ENCODE measurements at places on chromosomes 6 and 20.

- DNase-seq: no peak
Measured at GRCh38 chr6:117397536-117398227, 28.1 kb downstream of the ROS1 start.

DNA sequence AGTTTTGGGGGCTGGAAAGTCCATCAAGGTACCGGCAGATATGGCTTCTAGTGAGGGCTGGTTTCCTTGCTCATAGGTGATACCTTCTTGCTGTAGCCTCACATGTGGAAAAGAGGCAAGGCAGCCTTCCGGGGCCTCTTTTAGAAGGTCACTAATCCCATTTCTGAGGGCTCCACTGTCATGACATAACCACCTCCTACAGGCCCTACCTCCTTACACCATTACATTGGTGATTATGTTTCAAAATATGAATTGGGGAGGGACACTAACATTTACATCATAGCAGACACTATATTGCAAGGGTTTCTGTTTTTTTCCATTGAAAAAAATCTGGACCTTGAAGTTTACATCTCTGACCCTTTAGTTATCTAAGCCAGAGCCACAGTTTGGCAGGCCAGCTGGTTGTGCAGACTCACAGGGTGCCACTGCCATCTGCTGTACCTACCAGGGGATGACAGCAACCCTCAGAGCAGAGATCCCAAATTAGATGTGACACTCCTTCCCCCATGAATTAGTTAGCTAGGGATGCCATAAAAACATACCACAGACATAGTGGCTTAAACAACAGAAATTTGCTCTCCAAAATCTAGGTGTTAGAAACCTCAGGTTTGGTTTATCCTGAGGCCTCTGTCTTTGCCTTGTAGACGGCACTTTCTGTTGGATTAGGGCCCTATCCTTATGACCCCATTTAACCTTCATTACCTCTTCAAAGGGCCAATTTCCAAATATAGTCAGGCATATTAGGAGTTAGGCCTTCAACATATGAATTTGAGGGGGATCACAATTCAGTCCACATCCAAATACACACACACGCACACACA is 166.4 kb upstream of the RNF217 start:
- DNase-seq: no peak

DNA sequence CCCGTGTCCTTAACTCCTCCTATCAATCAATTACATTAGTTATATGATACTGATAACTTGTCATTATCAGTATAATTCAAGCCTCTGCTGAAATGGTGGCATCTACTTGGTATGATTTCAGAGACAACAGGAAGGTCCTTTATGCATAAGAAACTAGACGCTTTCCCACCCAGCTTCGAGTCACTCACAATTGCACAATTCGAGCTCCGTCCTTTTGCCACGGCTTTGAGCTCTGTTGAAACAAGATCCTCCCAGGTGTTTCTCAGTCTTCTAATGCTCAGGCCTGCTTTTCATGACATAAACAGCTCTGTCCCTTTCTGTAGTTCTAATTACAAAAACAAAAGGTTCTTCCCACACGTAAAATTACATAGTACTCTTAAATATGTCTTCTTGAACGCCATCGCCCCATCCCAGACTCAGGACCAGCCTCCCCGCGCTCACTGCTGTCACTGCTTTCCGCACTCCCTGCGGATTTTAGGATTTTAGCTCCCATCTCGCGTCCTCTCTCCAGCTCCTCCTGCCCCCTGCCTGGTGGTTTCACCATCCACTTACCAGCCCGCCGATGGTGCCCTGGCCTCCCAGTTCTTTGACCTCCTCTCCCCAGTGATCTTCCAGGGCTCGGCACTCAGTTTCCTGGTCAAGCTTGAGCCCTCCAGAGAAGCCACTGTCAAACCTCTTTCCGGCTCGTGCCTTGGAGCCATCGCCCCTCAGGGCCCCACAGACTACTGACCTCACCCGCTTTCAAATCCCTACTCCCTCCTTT is 23.2 kb upstream of the PNPLA1 start:
- DNase-seq: no peak

GRCh38 chr20:46883892-46884291 is 10.8 kb upstream of the EYA2 start:
- DNase-seq: no peak

- DNase-seq: no peak
Measured at GRCh38 chr6:121520337-121521163, 85.1 kb downstream of the GJA1 start.

- no peak for DNase-seq
Measured at GRCh38 chr6:146253691-146254090, 224.8 kb downstream of the GRM1 start.

- no peak for DNase-seq
Measured at GRCh38 chr6:39156801-39157200, 41.8 kb upstream of the SAYSD1 start.

- DNase-seq: no peak
Measured at GRCh38 chr6:105045526-105045925, 88.6 kb downstream of the LIN28B start.

GRCh38 chr6:112984899-112985298 is 637.8 kb downstream of the RFPL4B start:
- no peak for DNase-seq

DNA sequence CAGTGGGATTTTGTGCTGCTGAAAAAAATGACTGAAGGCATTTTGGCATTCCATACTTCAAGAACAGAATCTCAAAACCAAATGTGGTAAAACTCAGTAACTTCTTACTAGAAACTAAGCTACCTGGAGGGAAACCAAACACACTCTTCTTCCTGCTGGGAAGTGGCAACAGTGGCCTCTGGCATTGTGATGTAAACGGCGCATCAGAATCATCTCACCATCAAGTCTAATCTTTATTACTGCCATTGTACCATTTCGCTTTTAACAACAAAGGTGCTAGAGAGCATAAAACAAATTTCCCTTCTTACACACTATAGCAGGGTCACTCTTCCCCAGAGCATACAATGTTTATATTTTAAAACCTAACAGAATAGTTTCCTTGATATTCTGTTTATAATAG is 101.6 kb upstream of the CEP162 start:
- DNase-seq: no peak

GRCh38 chr6:43093436-43094289 is 17.5 kb downstream of the PTK7 start:
- no peak for DNase-seq

GRCh38 chr20:47814632-47815415 is 29.5 kb upstream of the SULF2 start:
- DNase-seq: no peak

- DNase-seq: no peak
Measured at GRCh38 chr6:141401851-141402250, 730.9 kb upstream of the GJE1 start.

- DNase-seq: no peak
Measured at GRCh38 chr6:119506631-119507174, 157.1 kb upstream of the MAN1A1 start.

DNA sequence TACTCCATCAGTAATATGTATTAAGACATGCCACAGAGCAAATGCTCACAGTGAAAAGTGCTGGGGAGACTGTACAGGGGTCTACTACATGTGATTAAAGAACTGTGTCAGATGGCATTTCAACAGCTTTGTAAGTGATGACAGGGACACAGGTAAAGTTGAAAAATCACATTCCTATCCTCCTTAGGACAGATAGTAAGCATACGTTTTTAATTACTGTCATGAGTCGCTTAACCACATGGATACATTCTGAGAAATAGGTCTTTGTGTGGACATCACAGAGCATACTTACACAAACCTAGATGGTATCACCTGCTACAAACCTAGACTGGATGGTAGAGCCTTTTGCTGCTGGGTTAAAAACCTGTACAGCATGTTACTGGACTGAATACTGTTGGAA is 645.8 kb upstream of the AGPAT4 start:
- no peak for DNase-seq

- DNase-seq: no peak
Measured at GRCh38 chr6:165674155-165675029, 11.4 kb upstream of the PDE10A start.

DNA sequence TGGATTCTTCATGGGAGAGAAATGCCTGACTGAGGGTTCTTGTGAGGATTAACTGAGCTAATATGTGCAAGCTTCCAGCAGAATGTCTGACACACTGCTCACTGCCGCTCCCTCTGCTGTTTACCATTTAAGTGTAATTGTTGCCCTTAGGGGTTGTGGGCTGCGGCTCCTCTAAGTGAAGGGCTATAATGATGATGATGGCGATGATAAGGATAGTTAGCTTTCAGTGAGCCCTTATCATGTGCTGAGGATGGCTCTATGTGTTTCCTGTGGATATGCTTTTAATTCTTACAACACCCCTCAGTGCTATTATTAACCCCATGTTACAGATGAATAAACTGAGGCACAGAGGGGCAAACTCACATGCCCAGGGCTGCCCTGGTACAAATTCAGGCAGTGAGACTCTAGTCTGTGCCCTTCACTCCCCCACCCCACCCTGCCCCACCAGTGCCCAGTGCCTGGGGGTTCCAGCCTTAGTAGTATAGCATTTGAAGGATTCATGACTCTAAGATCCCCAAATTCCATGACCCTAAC is 33.4 kb downstream of the TGM2 start:
- no peak for DNase-seq

- DNase-seq: no peak
Measured at GRCh38 chr20:32967961-32968457, 36.2 kb downstream of the SUN5 start.

GRCh38 chr6:101509536-101509935 is 116.0 kb downstream of the GRIK2 start:
- no peak for DNase-seq

DNA sequence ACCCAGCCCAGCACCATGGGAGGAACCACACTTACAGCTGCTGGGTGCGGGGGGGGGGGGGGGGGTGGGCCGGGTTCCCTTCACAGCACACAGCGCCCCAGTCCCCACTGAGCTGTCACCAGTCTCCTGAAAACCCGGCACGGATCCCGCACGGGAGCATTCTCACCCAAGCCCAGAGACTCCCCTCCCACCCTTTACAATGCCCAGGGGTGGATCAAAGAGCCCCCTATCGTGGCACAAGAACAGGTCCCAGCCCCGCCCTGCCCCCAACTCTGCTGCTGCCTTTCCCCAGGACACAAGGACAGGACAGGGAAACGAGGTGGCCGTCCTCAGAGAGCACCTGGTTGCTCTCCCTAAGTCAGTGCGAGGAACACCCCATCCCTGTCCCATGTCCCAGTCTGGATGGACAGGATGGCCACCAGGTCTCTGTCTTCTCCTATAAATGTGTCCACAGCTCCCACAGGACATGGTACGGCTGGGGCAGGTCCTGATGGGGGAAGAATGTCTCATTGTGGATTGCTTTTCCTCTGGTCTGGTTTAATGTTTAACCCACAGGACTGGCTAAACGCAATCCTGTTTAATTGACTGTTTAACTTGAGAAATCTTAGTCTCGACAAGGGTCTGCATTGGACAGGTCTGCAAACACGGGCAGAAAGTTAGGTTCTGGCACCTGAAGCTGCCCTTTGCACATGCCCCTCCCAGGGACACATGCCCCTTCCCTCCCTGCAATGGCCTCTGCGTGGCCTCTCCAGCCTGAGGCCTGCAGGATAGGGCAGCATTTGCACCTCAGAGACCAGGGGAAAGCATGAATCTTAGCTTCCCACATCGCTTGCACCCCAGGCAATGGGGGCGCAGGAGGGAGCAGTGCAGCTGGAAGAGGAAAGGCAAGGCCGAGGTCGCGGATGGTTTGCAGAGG is 45.3 kb downstream of the DACT2 start:
- no peak for DNase-seq

GRCh38 chr6:33298773-33299236 is at the start of gene RGL2:
TSS of gene RGL2 (minus strand) at chr6:33298942. CDS start at chr6:33298610, 332 bp downstream.
- no peak for DNase-seq

DNA sequence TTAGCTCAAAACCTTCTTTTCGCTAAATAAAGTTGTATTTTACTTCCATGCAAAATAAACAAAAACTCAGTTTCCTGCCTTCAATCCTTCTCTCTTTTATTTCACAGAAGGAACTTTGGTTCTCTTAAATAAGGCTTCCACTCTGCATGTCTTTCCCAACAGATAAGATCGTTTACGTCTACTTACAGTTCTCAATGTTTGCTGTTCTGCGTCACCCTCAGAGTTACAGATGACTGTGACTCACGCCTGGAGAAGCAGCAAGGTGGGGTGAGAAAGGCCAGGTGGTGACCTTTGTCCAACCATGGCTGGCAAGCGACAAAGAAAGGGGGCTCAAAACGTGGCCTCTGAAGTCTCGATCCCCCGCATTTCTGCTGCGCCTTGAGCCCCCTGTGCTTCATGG is 51.4 kb upstream of the RPS6KA2 start:
- no peak for DNase-seq

GRCh38 chr6:354631-355280 is 36.8 kb upstream of the IRF4 start:
- no peak for DNase-seq

- DNase-seq: no peak
Measured at GRCh38 chr20:52104546-52105441, 86.8 kb downstream of the ZFP64 start.

GRCh38 chr6:157983406-157984119 is 1.9 kb downstream of the SYNJ2 start:
- DNase-seq: no peak

DNA sequence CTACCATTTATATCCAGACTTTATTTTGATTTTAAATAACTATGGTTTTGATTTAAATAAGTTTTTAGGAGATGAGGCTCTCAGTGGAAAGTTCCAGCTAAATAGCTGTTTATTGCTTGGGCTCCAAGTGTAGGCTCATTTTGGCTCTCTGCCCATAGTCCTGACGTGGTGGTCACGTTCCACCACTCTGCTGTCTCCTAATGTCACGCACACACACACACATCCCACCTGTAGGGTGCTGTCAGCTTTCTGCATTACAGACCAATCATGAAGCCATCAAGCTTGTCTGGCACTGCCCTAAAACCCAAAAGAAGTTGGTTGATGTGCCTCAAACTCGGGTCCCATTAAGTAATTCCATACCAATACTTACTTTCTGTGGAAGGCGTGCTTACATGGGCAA is 45.4 kb downstream of the PANK2 start:
- DNase-seq: no peak

GRCh38 chr6:149888093-149888492 is 9.8 kb downstream of the RAET1E start:
- no peak for DNase-seq

DNA sequence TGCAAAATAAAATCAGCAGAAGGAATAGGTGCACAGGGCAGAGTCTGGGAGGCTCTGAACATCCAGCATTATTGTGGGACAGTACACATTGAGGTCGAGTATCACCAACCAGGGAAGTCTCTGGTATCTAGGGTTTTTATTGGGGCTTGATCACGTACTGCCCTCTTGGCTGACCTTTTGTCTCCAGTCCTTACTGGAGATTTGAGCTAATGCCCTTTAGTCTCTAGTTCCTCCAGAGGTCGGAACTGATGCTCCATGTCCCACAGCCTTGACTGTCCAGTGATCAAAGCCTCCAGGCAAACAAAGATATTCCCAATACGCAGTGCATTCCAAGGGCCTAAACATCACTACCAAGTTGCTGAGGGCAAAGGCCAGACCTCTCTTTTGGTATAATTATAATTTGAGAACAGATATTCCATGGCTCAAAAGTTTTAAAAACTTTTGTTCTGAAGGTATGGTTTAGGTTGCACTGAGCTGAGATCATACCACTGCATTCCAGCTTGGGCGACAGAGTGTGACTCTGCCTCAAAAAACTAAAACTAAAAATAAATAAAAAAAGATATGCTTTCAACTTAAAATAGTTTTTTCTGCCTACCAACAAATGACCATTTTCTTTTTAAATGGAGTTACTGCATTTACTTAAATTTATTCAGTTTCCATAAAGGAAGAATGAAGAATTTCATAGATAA is 56.9 kb upstream of the DYNLRB1 start:
- no peak for DNase-seq

Measured in stimulated activated naive B cell treated with anti-CD40 and anti-IgM and Interleukin-4, amounts not matched to agents 10 μg/mL and 1 μg/mL and 100 μg/mL, for 72 hours (primary cell).